ENCODE measurements at places on chromosomes 16 and 17.
A peak's percentile ranks its signal among the peaks of the same experiment; 100 is the strongest.

DNA sequence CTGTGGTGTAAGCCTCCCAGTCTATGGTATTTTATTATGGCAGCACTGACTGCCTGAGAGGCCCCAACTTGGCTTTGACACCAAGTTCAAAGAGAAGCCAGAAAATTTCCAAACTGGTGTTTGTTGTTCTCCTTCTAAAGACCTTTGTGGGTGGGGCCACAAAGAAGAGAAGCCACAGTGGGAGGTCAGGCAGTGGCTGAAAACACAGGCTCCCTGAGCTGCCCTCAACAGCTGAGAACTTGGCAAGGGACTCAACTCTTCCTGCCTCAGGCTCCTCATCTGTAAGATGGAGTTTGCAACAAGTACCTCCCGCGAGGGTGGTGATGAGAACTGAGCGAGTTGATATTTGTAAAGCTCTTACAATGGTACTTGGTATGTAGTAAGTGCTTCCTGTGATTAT lies 18.2 kb downstream of the CES5A start:
- DNase-seq, result no peak

- DNase-seq, result no peak
Measured at GRCh38 chr16:88058136-88058535, 106.9 kb downstream of the BANP start.

DNA sequence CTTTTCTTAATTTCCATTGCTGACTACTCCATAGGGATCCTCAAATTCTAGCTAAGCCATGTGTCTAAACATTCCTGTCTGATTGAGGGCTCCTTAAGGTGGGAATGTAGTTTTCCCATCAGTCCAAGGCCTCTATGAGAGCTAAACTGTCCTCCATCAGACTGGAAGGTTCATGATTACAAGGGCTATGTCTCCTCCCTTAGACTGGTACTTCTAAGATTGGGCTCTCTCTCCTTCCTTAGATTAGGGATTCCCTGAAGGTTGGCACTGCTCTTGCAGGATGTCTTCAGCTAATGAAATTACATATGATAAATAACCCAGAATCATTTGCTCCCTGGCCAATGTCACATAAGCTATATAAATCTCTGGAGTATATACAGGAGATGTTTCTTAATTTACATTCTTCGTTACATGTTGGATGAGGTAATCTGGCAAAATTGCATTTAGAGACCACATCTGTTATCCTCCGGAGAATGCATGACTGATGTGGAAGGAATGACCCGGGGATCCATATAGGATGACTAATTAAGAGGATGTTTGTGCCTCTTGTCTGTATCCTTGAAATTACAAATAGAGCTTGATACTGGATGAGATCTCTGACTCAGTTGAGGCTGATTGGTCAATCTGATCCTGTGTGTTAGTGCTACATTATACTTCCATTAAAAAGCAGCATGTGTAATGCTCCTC lies 14.2 kb downstream of the B4GALNT2 start:
- DNase-seq, result no peak

DNA sequence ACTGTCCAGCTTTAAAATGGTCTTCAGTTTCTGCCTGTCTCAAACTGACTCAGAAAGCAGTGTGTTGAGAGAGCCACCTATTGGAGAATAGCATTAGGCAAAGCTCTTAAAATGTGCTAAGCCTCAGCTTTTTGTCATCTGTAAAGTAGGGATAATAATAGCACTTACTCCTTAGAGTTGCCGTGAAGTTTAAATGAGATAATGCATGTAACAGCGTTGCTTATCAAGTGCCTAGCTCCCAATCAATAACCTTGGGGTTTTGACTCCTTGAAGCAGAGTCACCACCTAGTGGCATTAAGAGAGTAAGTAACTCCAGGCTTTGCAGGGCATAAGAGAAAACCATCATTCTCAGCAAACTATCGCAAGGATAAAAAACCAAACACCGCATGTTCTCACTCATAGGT lies 163.3 kb downstream of the HS3ST2 start:
- DNase-seq, result no peak

- DNase-seq, result no peak
Measured at GRCh38 chr16:1458336-1458976, 14.1 kb upstream of the CCDC154 start.

GRCh38 chr16:78528265-78528664 lies 428.8 kb downstream of the WWOX start:
- DNase-seq, result no peak

DNA sequence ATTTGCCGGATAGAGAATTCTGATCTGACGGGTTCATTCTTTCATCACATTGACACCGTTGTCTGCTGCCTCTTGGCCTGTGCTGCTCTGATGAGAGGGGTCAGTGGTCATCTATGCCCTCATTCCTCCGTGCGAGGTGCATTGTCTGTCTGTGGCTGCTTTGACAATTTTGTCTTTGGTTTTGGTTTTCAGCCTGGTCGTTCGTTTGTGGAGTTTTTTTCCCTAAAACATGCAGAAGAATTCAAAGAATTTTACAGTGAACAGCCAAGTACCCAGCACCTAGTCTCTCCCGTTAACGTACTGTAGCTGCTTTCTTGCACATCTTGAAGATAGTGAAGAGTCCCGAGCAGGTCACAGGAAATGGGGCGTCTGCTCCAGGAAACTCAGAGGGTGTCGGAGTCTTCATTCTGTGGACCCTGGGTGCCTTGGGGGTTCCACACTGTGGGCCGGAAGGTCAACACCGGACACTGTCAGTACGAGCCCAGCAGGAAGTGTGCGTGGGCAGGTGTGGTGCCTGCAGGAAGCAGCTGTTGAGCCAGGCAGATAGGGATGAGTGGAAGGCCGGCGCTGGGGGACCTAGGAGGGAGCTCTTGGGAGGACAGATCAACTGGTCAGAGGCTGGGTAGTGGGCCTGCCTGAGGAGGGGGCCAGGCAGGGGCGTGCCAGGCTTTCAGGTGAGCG lies 28.2 kb downstream of the CRAMP1 start:
- DNase-seq, result no peak

- no peak for DNase-seq
Measured at GRCh38 chr17:73311428-73311780, 397 bp downstream of the CDC42EP4 start.

DNA sequence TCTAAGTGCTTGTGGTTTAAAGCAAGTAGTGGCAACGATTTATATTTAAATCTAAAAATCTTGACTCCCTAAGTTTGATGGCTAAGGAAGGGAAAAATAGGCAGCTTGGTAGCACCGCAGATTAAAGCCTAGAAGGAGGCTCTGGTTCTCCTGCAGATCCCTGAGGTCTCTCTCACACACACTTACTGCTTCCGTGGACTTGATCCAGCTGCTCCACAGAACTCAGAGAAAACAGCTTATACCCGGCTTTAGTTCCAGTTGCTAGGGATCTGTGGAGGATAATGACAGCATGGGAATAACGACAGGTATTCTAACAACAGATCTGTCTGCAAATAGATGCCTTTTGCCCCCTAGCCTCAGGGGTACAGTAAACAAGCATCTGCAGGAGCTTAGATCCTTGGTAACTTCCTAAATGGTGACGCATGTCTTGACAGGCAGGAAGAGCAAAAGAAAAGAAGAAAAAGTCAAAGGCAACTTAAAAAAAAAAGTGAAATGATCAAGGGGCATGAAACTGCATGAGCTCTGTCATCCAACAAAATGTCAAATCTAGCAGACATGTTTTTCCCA lies 4.5 kb downstream of the WIPI1 start:
- DNase-seq, result no peak

- peak; percentile 92 for DNase-seq
Measured at GRCh38 chr16:55502801-55503366, 6.0 kb upstream of the LPCAT2 start.

- DNase-seq, result no peak
Measured at GRCh38 chr17:49217651-49218413, 7.3 kb downstream of the ABI3 start.

- DNase-seq, result no peak
Measured at GRCh38 chr16:2905988-2906387, 5.7 kb upstream of the FLYWCH1 start.

DNA sequence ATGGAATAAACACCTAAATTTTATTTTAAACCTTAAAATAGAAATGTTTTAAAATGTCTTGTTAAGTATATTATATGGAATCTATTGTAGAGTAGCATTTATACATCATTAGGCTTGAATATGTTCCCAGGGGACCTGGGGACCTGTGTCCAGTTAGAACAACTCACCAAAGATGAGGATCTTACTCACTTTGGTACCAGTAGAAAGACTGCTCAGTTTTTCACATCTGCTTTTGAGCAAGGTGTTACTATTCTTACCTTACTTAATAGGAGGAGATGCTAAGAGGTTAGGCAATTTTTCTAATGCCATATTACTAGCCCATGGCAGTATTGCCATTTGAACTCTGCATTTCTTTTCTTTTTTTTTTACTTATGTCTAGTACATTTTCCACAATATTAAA lies 14.7 kb downstream of the STXBP4 start:
- DNase-seq, result no peak

- no peak for DNase-seq
Measured at GRCh38 chr17:38317081-38317480, 20.1 kb downstream of the MRPL45 start.

DNA sequence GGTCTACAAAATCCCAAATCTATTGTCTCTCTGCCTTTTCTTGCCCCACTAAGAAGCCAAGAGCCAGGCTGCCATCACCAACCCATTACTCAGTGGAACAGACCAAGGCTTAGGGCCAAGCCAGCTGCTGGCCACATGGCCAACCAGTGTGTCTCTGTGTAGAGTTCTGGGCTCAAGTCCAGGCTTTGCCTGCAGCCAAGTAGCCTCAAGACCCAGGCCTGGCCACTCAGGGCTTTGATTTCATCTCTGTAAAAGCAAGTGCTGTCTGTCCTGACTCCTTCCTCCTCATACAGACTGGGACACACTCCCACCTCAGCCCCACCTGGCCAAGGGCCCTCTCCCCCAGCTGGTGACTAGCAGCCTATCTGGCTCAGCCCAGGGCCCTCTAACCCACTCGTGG lies 14.6 kb downstream of the SREBF1 start:
- DNase-seq, result no peak

DNA sequence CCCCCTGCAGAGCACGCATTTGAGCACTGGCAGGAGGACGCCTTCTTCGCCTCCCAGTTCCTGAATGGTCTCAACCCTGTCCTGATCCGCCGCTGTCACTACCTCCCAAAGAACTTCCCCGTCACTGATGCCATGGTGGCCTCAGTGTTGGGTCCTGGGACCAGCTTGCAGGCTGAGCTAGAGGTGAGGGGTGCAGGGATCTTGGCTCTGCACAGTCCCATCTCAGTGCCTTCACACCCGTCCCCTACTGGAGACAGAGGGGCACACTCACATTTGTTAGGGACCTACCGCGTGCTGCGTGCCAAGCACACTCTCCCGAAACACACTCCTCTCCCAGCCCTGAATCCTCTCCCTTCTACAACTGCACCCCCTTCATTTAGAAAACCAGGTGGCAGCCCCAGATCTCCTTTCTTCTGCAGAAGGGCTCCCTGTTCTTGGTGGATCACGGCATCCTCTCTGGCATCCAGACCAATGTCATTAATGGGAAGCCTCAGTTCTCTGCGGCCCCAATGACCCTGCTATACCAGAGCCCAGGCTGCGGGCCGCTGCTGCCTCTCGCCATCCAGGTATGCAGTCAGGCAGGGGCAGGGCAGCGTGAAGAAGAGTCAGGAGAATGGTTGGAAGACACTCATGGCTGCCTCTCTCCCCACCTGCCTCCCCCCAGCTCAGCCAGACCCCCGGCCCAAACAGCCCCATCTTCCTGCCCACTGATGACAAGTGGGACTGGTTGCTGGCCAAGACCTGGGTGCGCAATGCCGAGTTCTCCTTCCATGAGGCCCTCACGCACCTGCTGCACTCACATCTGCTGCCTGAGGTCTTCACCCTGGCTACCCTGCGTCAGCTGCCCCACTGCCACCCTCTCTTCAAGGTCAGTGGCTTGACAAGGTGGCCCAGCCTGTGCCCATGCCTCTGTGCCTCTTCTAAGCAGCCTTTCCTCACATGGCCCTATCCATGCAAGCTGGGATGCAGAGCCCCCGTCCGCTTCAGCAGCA lies 6.3 kb downstream of the ALOX15B start:
- DNase-seq, result no peak

DNA sequence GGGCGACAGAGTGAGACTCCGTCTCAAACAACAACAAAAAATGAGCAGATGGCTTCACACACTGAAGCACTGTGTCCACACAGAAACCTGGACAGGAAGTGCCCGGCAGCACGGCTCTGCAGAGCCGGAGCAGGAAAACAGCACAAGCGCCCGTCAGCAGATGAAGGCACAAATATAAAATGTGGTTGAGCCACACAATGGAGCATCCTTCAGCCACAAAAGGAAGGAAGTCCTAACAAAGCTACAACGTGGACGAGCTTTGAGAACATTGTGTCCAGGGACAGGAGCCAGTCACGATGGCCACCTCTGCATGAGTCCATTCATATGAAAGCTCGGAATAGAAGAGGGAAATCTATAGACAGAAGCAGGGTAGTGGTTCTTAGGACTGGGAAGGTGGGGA lies 15.7 kb downstream of the RHBDF2 start:
- no peak for DNase-seq

- DNase-seq, result no peak
Measured at GRCh38 chr17:57338257-57338914, 82.1 kb downstream of the MSI2 start.

GRCh38 chr17:2075336-2076086 lies 20.6 kb downstream of the HIC1 start:
- no peak for DNase-seq

DNA sequence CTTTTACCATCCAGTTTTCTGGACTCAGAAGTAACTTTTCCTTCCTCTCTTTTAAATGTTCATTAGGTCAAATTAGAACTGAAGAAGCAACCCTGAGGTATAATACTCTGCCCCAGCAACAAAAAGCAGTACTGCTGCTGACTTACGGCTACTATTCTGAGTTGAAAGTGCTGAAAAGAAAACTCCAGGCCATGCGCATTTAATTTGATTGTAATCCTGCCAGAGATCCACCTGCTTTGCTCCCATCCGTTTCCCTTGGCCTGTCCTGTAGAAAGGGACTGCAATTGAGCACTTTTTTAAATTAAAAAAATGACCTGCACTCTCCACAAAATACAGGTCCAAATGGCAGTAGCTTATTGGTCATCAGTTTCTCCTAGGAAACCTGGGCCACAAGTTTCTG lies 61.6 kb downstream of the PITPNC1 start:
- no peak for DNase-seq

- no peak for DNase-seq
Measured at GRCh38 chr16:1279945-1280589, 24.2 kb downstream of the TPSD1 start.

- no peak for DNase-seq
Measured at GRCh38 chr17:40130352-40131042, 8.7 kb downstream of the MSL1 start.

- no peak for DNase-seq
Measured at GRCh38 chr17:77470800-77471733, 330.3 kb downstream of the SEC14L1 start.
